ENCODE measurements at places on chromosomes 12 and 14.

DNA sequence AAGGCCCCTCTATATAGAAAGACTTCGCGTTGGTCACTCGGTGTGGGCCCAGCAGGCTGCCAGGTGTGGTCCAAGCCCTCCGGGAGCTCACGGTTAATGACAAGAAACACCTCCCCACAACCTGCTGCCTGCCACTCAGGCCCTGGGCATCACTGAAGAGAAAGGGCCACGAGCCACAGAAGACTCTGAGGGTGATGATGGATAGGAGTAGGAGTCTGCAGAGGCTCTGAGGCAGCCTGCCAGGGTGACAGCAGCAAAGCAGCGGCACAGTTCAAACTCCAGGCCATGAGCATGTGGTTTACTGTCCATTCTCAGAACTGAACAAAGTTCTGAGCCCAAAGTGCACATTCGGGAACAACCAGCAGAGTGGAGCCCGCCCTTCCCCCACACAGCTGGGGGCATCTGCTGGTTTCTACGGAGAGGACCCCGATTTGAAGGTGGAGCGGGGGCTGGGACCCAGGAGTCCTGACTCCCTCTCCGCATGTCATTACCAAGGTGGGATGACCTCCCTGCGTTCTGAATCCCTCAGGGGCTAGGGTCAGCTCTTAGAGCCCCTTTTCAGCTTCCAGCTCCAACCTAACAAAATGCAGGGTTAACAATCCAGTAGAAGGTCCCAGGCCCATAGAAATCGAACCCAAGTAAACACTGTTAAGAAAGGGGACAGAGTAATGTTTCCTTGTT, 65.8 kb downstream of the VWF start:
- DNase-seq: no peak

DNA sequence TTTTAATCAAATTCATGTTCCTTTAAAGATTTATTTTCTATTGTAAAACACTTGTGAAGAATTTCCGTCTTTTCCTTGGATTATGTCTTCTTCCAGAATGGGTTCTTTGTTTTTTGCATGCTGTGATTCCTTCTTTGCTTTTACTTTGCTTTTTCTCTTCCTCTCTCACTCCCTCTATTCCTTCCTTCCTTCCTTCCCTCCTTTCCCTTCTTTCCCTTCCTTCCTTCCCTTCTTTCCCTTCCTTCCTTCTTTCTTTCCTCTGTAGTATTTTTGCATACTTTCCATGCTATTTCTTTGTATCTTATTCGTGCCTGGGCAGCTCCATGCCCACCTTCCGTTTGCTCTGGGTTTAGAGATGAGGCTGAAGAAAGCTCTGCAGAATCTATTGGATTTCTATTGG, 21.6 kb upstream of the FGF23 start:
- DNase-seq: no peak

DNA sequence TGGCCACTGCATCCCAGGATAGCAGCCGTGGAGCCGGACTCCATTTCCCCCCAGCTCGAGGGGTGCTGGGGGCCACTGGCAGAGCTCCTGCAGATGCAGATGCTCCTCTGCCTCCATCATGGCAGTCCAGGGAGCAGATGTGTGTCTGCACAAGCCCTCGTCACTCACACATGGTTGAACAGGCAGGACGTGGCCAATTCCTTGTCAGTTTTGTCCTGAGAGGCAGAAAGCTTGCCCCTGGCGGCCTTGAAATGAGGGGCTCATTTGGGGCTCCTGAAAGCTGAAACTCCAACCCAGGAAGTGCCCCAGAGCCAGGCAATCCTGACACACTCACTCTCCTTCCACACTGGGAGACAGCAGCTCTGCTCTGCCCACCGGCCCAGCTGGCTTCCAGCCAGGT, 100.9 kb upstream of the C14orf180 start:
- DNase-seq: no peak

DNA sequence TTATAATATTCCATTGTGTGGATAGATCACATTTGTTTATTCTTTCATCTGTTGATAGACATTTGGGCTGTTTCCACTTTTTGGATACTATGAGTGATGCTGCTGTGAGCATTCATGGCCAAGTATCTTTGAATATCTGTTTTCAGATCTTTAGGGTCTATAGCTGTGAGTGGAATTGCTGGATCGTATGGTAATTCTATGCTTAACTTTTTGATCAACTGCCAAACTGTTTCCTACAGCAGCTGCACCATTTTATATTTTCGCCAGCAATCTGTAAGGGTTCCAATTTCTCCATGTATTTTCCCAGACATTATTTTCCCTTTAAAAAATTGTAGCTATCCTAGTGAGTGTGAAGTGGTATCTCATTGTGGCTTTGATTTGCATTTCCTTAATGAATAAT, 238.1 kb downstream of the AACS start:
- DNase-seq: no peak

DNA sequence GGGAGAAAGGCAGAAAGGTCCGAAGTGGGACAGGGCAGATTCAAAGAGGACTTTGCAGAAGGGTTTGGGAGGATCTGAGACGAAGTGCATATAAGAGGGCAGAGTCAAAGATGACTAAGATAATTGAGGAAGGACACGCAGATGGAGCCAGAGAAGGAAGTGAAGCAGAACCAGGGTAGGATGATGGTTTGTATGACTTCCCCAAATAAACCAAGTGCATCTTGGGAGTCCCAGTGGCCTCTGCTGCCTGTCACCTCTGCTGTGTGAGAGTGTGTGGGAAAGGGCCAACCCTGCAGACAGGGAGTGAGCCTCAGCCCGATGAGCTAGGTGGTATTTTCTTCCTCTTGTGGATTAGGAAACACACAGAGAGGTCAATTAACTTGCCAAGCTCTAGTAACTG, 36.8 kb downstream of the FLVCR2 start:
- no peak for DNase-seq

DNA sequence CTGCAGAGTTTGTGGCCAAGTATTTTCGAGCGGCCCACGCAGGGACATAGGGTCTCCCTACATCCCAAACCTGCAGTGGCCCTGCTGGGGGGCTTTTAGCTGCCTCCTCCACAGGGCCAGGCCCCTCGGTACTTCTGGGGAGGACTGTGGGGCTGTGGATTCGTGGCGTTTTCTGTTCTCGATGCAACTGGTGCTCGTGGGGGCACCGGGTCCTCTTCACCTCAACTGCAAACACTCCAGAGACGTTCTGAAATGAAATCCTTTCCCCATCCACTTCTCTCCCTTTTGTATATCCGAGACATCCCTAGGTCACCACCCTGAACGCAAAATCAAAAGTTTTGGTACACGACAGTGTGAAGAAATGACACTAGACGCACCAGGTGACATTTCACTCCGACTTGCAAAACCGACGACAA, 2.3 kb downstream of the RFX4 start:
- no peak for DNase-seq

DNA sequence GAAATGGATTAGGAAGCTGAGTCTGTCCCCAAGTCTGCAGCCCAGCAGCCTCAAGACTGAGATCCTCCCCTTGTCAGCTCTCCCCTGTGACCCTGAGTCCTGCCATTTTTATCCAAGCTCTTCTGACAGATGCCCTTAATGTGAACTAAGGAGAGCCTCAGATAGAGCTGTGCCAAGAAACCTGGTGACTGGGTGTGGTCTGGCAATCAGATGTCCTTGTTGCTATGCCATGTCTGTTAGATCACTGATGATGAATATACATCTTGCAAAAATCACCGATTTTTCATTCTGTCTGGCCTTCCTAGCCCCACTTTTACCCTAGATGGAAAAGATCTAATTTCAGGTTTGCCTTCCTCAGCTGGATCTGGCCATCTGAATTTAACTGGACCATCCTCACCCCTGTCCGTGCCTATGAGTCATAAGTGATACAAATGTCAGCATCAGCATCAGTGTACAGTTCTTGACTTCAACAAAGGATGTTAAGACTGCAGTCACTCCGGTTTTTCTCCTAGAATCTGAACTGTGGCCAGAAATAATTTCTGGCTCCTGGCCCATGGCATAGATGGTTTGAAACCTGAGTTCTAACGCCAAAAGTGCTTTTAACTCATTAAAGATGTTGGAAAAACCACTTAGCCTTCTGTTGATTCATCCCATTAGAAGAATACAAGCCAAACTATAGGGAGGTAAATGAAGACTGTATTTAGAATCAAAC, 61.2 kb upstream of the GRIP1 start:
- DNase-seq: no peak

DNA sequence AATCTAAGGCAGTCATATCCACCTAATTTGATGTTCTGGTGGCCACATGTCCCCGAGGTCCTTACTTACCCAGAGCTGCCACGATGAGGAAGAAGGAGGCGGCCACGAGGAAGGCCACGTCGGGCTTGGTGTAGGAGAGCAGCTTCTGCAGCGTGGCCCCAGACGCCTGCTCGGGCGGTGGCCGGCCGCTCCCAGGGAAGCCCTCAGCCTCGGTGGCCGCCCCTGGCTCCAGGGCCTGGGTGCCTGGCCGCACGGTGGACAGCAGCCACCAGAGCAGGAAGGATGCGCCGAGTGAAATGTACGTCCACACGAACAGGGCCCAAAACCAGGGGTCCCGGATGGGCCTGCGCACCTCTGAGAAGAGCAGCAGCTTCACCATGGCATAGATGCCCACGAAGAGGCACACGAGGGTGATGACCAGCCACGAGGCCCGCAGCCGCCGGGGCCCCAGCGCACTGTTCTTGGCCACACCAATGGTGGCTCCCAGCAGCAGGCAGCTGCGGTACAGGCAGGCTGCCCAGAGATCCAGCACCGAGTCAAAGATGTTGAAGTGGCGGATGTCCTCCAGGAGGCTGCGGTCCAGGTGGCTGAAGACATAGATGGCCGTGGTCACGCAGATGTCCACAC, 6.6 kb downstream of the ABCB9 start:
- DNase-seq: no peak

GRCh38 chr12:11565752-11566151, 83.7 kb upstream of the ETV6 start:
- DNase-seq: no peak

- no peak for DNase-seq
Measured at GRCh38 chr14:62347562-62348011, 585.4 kb downstream of the SNAPC1 start.

- peak; percentile 53 for DNase-seq
Measured at GRCh38 chr14:99946652-99947489, 118.4 kb upstream of the EVL start.

GRCh38 chr12:46383654-46384450, 11.3 kb upstream of the SLC38A2 start:
- peak; percentile 78 for DNase-seq

GRCh38 chr12:113325916-113326315, 9.0 kb downstream of the SLC8B1 start:
- no peak for DNase-seq

DNA sequence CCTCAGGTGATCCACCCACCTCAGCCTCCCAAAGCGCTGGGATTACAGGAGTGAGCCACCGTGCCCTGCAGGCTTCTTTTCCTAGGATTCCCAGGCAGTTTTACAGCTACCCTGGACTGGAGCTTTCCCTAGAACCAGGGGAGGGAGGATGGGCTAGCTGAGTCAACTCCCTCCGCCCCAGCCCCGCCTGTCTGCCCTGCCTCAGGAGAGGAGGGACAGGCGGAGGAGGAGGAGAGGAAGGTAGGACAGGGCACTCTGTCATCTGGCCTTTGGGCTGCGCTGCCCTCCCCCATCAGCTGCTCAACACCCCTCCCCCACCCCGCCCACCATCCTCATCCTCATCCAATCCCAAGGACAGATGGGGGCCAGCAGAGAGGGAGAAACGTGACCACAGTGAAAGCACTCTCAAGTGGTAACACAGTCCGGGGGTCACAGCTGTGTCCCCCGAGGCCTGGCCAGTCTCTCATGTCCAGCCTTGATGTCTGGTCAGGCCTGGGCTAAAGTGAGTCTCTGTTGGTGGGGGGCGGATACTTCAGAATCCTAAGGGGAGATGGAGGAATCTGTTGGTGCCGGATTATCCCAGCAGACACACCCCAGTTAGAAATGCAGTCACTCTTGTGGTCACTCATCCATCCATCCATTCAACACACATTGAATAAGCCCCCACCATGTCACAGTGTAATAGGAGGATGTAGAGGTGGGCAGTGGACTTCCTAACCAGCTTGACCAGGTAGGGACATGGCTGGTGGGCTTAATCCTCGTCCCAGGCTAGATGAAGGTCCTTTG, 12.3 kb downstream of the FIGNL2 start:
- DNase-seq: no peak

- no peak for DNase-seq
Measured at GRCh38 chr14:61653507-61653906, 41.8 kb upstream of the HIF1A start.

GRCh38 chr12:47160316-47161244, 80.8 kb upstream of the AMIGO2 start:
- DNase-seq: no peak

- no peak for DNase-seq
Measured at GRCh38 chr12:77031745-77032144, 33.6 kb downstream of the E2F7 start.

DNA sequence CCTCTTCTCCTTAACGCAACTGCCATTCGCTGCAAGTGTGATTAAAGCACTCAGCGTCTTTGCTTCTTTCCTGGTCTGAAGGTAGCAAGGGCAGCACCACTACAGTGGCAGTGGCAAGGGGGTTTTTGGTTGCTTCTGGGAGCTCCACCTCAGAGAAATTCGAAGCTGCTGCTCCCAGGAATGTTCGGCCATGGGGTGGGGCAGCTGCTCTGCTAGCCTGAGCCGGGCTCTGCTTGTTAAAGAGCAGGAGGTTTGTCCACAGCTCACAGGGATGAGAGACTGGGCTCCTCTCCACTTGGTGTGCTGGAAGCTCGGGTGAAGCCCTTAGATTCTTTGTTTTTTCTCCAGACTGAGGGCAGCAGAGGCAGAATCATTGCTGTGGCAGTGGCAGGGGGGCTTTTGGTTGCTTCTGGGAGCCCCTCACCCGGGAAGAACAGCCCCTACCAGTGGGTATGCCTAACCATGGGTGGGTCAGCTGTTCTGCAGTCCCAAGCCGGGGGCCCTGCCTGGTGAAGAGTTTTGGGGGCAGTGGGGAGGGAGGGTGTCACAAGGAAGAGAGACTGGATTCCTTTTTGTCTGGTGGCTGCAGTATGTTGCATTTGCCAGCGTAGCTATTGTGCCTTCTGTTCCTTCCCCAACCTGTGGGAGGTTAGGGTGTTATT, 340.2 kb downstream of the AEBP2 start:
- DNase-seq: no peak

DNA sequence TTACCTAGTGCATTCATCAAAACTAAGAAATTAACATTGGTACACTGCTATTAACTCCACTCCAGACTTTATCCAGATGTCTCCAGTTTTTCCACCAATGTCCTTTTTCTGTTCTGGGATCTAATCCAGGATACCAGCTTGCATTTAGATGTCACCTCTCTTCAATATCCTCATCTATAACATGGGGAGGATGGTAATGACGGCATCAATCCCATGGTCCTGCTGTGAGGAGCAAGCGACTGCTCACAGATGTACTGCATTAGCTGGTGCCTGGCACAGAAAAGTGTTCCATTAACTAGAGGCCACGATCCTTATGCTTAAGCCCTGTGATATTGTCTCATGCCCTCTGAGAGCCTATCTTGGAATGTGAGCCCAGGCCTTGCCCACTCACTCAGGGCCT, 53.8 kb downstream of the CALM1 start:
- no peak for DNase-seq

- DNase-seq: no peak
Measured at GRCh38 chr12:47377414-47378221, 297.9 kb upstream of the AMIGO2 start.

DNA sequence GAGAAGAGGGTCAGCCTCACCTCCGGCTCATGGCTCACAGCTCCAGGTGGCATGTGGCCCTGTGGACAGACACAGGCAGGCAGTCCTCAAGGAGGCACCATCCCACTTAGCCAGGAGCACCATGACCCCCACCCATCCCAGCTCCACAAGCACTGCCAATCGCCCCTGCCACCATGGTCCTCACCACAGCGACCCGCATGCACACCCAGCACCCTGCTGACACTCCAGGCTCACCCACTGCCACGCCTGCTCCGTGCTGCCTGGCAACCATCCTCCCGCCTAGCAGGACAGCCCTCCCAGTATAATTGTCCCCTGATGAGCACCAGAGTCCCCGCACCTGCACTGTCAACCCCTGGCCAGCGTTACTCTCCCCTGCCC, 50.9 kb downstream of the TRPV4 start:
- no peak for DNase-seq

Measured in activated naive CD8-positive, alpha-beta T cell treated with anti-CD3 and anti-CD28 coated beads for 36 hours (primary cell).